GF-D8 (cell line): ENCODE measurements at places on chromosomes 11 and 22.
A peak's percentile ranks its signal among the peaks of the same experiment; 100 is the strongest.

- no peak for DNase-seq
Observed at GRCh38 chr11:134254433-134255183, 1.2 kb downstream of the ACAD8 start.

DNA sequence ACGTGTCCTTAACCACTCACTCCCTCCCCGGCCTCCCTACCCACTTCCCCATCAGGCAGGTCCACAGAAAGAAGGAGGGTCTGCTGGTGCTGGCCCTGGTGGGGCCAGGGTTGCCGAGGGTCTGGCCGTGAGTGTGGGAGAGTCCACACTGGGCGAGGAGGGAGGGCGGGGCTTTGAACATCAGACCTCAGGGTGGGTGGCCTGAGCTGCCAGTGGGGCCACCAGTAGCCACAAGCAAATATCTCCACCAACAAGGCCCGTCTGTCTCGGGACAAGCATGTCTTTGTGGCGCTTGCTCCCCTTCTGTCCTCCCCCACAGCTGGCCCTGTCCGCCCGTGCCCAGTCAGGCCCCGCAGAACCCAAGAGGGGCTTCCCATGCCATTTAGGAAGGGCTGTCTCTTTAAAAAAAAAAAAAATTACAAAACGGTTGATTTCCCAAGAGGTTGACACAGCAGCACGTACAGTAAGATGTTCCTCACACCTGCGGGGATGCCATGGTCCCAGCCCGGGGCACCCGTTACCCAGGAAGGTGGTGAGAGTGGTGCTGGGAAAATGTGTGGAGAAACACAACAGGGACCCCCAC is 17.7 kb upstream of the TALDO1 start:
- no peak for DNase-seq

DNA sequence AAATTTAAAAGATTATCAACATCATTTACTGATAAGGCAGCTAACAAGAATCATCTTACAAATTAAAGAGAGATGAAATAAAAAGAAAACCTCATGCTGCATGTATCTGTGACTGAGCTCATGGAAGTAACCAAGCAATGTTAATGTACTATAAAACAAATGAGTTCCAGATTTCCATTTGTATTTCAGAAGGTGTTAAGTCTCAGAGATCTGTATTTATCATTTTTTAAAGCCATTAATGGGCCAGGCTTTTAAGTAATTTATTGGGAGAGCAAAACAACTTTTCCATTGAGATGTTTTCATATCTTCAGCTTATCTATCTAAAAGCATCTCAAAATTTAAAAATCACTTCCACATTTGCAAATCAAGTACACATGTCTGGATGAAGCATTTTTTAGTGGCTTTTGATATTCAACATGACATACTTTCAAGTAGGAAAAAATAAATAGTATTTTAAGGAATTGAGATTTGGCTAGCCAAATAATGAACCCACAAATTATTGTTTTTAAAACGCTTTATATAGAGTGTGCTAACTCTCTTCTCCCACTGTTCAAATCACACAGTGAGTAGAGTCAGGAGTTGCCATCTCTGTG is 17.9 kb upstream of the BBOX1 start:
- DNase-seq: no peak

GRCh38 chr11:94844031-94844430 is 75.9 kb downstream of the AMOTL1 start:
- DNase-seq: no peak

- DNase-seq: no peak
Observed at GRCh38 chr11:115060840-115061239, 382.5 kb downstream of the NXPE2 start.

DNA sequence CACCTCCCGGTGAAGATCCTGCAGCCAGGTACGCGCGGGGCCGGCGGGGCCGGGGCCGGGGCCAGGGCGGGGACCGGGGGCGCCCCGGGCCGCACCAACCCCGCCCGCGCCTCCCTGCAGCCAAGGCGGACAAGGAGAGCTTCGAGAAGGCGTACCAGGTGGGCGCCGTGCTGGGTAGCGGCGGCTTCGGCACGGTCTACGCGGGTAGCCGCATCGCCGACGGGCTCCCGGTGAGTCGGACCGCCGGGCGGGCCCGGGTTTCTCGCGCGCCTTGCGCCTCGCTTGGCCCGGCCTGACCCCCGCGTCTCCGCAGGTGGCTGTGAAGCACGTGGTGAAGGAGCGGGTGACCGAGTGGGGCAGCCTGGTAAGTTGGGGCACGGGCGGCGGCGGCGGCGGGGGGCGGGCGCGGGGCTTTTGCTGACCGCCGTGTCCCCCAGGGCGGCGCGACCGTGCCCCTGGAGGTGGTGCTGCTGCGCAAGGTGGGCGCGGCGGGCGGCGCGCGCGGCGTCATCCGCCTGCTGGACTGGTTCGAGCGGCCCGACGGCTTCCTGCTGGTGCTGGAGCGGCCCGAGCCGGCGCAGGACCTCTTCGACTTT is 531 bp downstream of the PIM3 start:
- no peak for DNase-seq

GRCh38 chr22:37301144-37301830 is 19.0 kb downstream of the CYTH4 start:
- DNase-seq: peak; percentile 39

DNA sequence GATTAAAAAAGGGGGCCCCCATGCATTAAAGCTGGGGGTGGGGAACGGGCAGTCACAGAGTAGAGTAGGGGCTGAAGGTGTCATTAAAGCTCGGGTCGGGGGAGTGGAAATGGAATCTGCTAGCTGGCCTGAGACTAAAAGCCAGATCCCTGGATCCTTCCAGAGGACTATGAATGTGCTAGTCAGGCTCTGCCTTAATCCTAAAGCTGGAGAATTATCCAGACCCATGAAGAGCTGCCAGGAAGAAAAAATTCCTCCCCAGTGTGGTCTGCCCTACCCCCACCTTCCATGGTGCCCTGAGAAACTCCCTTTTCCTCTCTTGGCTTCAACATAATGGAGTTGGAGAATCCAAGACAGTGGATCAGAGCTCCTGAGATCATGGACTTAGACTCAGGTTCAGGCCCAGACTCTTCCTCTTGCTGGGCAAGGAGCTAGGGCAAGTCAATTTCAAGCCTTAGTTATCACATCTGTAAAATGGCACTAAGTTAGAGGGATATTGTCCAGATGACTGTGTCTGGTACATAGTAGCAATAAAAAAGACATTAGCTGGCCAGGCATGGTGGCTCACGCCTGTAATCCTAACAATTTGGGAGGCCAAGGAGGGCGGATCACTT is 24.0 kb upstream of the SMTN start:
- DNase-seq: no peak
